OCI-LY7 (cell line): ENCODE measurements at places on chromosomes 13 and 19.

DNA sequence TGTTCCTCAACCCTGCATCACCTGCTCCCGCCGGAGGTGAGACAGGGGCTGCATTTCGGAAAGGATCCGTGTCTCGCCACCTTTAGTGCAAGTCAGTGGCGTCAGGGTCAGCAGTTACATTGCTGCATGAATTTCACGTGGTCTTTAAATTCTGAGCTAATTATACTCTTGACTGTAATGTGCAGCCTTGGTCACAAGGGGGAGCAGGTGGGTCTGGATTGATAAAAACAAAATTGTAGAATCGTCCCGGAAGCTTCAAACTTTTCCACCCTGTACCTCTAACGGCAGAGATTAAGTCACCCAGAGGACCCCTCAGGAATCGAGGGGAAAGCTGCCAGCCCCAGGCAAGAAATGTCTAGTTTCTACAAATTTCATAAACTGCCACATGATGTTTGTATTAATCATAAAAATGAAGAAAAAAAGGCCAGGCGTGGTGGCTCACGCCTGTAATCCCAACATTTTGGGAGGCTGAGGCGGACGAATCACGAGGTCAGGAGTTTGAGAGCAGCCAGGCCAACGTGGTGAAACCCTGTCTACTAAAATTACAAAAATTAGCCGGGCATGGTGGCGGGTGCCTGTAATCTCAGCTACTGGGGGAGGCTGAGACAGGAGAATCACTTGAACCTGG is 20.2 kb downstream of the BBC3 start:
- DNase-seq = peak; percentile 88

- no peak for DNase-seq
These were observed 1551.3 kb upstream of the MIR17HG start for GRCh38 chr13:89796196-89796595.

- DNase-seq = no peak
These were observed 102.2 kb downstream of the PIBF1 start for GRCh38 chr13:72884101-72884500.

DNA sequence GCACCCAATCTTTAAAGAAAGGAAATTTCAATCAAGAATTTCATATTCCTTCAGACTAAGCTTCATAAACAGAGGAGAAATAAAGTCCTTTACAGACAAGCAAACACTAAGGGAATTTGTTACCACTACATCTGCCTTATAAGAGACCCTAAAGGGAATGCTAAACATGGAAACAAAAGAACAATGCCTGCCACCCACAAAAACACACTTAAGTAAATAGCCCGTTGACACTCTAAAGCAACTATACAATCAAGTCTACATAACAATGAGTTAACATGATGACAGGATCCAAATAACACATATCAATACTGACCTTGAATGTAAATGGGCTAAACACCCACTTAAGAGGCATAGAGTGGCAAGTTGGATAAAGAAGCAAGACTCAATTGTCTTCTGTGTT is 1056.9 kb upstream of the ATXN8OS start:
- DNase-seq = no peak

- peak; percentile 5 for DNase-seq
These were observed 85.1 kb downstream of the KATNAL1 start for GRCh38 chr13:30222254-30222653.

- DNase-seq = peak; percentile 7
These were observed 151.7 kb downstream of the LHFPL6 start for GRCh38 chr13:39451301-39451700.
